ENCODE measurements at places on chromosomes 12 and 14. TPM values are rescaled to one million over a fixed set of nuclear protein-coding genes. Genes with fewer than 3 reads are reported as not detected.

The VRTN gene
- total RNA-seq, result not detected

The KRT77 gene
- not detected for total RNA-seq

The EFCAB11 gene
- total RNA-seq, result 2.8 TPM

The ZFC3H1 gene
- total RNA-seq, result 10.6 TPM

The RERG gene
- 1.0 TPM for total RNA-seq

The TBX5 gene
- total RNA-seq, result not detected

The DLK1 gene
- 331 TPM for total RNA-seq

The ATXN7L3B gene
- 15.5 TPM for total RNA-seq

The SYNE3 gene
- 8.3 TPM for total RNA-seq

The PLEKHG7 gene
- total RNA-seq, result 0.28 TPM

The TSPAN19 gene
- total RNA-seq, result not detected

The STAC3 gene
- total RNA-seq, result 0.84 TPM

The OVCH1 gene
- 0.08 TPM for total RNA-seq

The WDR20 gene
- 18.5 TPM for total RNA-seq

The NRXN3 gene
- total RNA-seq, result 1.2 TPM

The FOXN4 gene
- not detected for total RNA-seq

The CLEC4D gene
- total RNA-seq, result 0.67 TPM

The TMEM132D gene
- total RNA-seq, result 0.08 TPM

The INHBC gene
- 102 TPM for total RNA-seq

The ANO2 gene
- total RNA-seq, result 0.05 TPM

The METAP2 gene
- 37.9 TPM for total RNA-seq

The RPS6KL1 gene
- 5.9 TPM for total RNA-seq

The ERP27 gene
- total RNA-seq, result 0.59 TPM

The KRT6C gene
- total RNA-seq, result 0.61 TPM

The CLEC4C gene
- not detected for total RNA-seq

The HOXC13 gene
- total RNA-seq, result not detected

The ARHGDIB gene
- total RNA-seq, result 37.6 TPM
